ENCODE measurements at places on chromosomes 12 and 14. TPM values are rescaled to one million over a fixed set of nuclear protein-coding genes. Genes with fewer than 3 reads are reported as not detected.

GRCh38 chr12:78359520-78359919 lies 505.1 kb upstream of the SYT1 start:
- DNase-seq: no peak

DNA sequence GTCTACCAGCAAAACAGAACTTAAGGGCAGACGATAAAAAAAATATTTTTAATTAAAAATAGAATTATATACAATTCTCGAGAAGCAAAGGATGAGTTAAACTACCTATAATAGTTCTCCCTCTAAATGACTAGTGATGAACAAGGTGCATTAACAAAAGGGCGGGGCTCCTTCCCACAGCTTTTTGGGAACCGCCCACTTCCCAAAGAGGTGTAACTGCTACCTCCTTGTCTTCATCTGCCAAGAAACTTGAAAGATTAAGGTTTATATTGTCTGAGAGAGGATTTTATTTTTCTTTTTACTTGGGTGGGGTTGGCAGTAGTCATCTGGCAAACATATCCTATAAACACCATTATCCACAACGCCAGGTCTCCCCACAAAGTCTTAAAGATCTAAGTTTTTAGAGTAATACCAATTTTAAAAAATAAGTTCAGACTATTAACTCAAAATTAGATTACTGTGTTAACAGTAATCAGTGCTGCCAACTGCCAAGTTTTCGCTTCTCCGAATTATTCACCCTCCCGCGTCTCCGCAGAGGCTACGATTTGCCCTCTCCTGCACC lies 938 bp downstream of the RALGAPA1 start:
- DNase-seq: peak; percentile 63

GRCh38 chr14:100618763-100619320 lies 31.6 kb upstream of the BEGAIN start:
- DNase-seq: no peak

DNA sequence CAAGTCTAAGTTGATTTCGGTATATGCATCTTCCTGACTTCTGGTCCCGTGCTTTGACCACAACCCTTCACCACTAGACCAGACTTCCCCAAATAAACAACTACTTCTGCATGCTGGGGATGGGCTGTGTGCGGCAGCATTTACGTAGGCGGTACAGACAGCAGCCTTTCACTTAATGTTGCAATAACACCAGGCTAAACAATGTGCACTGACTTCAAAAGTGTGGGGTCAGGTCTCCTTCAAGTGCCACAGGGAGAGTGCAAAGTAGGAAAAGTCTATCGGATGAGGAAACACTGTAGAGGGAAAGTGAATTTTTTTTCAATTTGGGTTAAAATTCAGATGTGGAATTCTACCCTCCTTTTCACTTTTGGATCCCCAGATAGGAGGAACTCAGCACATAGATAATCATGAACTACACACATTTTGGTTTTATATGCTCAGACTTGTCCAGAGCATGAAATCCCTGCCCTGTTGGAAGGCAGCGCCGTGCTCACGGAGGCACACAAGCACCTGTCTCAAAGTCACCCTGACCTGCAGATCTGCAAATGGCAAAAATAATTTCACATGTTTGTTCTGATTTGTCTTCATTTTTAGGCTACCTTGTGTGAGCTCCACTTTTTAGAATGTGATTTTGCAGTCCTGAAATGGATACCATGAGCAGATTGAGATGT lies 3.6 kb upstream of the FOS start:
- DNase-seq: peak; percentile 62

GRCh38 chr12:75809746-75810145 lies 221.8 kb downstream of the PHLDA1 start:
- no peak for DNase-seq

- no peak for DNase-seq
Measured at GRCh38 chr14:77439861-77440260, 16.5 kb upstream of the NOXRED1 start.

TMPRSS12 gene
- total RNA-seq: not detected

OTUB2 gene
- not detected for total RNA-seq

TEX52 gene
- not detected for total RNA-seq

Data from thyroid gland (tissue), 4 donors.